Glutamatergic neuron (in vitro differentiated cells): ENCODE measurements at places on chromosomes 13 and 19. TPM values are rescaled to one million over a fixed set of nuclear protein-coding genes. Genes with fewer than 3 reads are reported as not detected.

Gene CHMP2A
- 108 TPM for total RNA-seq

Gene AP1M2
- total RNA-seq, result 1.2 TPM

GRCh38 chr13:20546556-20546955, 20.4 kb upstream of the IFT88 start:
- no peaks in the 10 kb centered on the region for H3K36me3 ChIP-seq
- no peaks in the 10 kb centered on the region for H3K4me1 ChIP-seq
- H3K4me3 ChIP-seq, result no peak overlapping the region
- H3K27ac ChIP-seq, result no peak overlapping the region
- DNase-seq, result no peak
- no peaks in the 10 kb centered on the region for H3K27me3 ChIP-seq

DNA sequence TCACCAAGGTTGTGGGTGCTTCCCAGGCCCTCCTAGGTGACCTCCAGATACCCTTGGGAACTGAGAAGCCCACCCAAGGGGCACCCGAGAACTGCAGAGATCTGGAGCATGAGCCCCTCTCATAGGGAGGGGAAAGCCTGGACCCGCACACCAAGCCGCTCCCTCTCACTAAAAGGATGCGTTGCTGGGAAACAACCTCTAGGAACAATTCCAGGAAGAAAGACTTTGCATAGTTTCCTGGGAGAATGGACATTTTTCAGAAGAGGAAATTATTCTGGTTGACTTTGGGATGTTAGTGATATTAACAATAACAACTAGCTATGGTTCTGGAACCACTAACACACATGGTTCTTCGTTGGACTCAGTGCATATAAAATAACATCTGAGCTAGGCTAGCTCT, 64.6 kb downstream of the SLC7A1 start:
- no peak overlapping the region for H3K4me3 ChIP-seq
- H3K27me3 ChIP-seq, result peaks cover 2% of the 10 kb centered on the region
- no peak for DNase-seq
- peaks cover 17% of the 10 kb centered on the region for H3K4me1 ChIP-seq
- H3K27ac ChIP-seq, result no peak overlapping the region

GRCh38 chr13:76976929-76977328, 15.0 kb upstream of the CLN5 start:
- DNase-seq, result no peak
- H3K27ac ChIP-seq, result no peak overlapping the region

DNA sequence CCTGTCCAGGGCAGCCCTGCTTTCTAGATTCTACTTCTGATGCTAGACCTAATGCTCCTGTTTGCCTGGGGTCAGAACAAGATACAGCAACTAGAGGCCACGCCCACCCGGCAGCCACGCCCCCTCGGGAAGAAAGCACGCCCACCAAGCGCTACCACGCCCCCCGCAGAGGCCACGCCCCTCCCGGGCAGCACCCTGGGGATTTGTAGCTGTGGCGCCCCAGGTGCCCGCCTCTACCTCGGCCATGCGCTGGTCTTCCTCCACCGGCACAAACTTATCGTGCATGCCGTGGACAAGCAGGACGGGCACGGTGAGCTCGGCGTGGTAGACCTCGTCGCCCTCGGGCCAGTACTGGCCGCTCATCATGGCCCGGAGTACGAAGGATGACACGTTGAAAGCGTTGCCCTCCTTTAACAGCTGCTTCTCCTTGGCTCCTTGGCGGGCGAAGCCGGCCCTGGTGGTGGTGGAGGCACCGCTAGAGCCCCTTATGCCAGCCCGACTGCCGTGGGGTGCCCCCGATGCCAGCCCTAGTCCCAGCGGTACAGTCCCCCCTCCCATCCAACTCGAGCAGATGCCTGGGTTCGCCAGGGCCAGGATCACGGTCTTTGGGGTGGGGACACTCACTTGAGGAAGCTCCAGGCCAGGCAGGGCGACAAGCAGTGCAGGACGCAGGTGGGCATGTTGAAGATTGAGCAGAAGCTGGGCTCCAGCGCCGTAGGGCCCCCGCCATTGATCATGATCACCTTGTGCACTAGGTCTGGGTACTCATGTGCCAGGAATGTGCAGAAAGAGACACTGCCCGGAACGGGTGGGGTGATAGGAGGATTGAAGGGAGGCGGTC, 9.0 kb downstream of the ABHD8 start:
- no peaks in the 10 kb centered on the region for H3K27me3 ChIP-seq
- H3K36me3 ChIP-seq, result no peaks in the 10 kb centered on the region
- no peak overlapping the region for H3K27ac ChIP-seq
- DNase-seq, result peak; percentile 67
- no peak overlapping the region for H3K4me3 ChIP-seq
- H3K4me1 ChIP-seq, result no peaks in the 10 kb centered on the region

- H3K4me3 ChIP-seq, result no peak overlapping the region
- H3K36me3 ChIP-seq, result no peaks in the 10 kb centered on the region
- H3K4me1 ChIP-seq, result no peaks in the 10 kb centered on the region
- H3K27me3 ChIP-seq, result no peaks in the 10 kb centered on the region
- no peak for DNase-seq
Measured at GRCh38 chr19:38781058-38781457, 7.7 kb upstream of the LGALS7 start.

DNA sequence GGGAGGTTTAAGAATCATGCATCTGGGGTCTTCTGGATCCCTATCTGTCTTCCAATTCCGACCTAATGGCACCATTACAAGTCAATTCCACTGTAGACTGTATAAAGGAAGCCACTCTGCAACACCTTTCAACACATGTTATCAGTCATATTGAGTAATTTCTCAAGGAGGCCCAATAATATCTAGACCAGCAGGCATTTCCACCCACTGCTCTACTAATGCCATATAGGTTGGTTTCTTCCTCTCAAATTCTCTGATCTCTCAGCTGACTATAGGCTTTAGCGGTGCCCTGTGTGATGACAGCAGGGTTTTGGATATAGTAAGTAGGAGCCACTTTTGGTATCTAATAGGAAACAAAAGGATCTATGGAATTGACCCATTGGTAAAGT, 12.4 kb upstream of the ITM2B start:
- H3K27ac ChIP-seq, result no peak overlapping the region
- H3K36me3 ChIP-seq, result peaks cover 4% of the 10 kb centered on the region
- no peak overlapping the region for H3K4me3 ChIP-seq
- no peaks in the 10 kb centered on the region for H3K4me1 ChIP-seq
- DNase-seq, result no peak

DNA sequence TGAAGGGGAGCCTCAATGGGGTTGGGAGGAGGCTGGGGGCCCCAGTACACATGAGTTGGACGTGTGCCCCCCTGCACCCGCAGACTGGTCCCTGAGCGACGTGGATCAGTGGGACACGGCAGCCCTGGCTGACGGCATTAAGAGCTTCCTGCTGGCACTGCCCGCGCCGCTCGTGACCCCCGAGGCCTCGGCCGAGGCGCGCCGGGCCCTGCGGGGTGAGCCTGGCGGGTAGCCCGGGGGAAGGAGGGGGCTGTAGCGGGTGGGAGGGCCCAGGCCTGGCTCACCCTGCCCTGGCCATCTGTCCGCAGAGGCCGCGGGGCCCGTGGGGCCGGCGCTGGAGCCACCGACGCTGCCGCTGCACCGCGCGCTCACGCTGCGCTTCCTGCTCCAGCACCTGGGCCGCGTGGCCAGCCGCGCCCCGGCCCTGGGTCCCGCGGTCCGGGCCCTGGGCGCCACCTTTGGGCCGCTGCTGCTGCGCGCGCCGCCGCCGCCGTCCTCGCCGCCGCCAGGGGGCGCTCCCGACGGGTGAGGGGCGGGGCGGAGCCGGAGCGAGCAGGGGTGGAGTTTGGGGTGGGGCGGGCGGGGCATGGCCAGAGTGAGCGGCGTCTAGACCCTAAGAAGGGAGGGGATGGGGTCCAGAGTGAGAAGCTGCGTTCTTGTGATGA, 8.1 kb downstream of the PIK3R2 start:
- H3K4me3 ChIP-seq, result peak overlapping the region; percentile 65
- H3K36me3 ChIP-seq, result no peaks in the 10 kb centered on the region
- no peak overlapping the region for H3K27ac ChIP-seq
- DNase-seq, result peak; percentile 85
